ENCODE measurements at places on chromosomes 6 and 20.

DNA sequence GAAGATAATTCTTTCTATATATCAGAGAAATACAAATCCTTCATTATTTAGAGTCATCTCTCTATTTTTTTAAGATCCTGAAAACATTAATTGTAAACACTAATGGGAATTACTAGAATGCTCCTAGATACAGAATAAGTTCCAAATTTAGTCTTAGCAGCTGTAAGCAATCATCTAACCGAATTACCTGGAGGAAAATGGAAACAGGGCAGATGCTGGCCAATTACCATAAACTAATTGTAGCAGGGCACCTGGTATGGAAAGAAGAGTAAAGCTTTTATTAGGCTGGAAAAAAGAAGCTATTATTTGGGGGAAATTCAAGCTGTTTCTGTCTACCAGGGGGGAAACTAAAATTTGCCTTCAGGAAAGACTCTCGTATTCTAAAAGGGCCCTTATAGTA is 257.5 kb downstream of the MMUT start:
- no peak for DNase-seq

GRCh38 chr6:27297857-27298730 is 14.0 kb downstream of the POM121L2 start:
- no peak for DNase-seq

GRCh38 chr20:15705975-15706374 is 867.3 kb downstream of the KIF16B start:
- no peak for DNase-seq

GRCh38 chr6:99711925-99712324 is 105.3 kb downstream of the PRDM13 start:
- no peak for DNase-seq

- DNase-seq = no peak
Measured at GRCh38 chr6:143579703-143580102, 68.2 kb upstream of the FUCA2 start.

- no peak for DNase-seq
Measured at GRCh38 chr6:4253604-4254231, 118.3 kb upstream of the ECI2 start.

GRCh38 chr6:98669371-98669770 is 165.0 kb upstream of the POU3F2 start:
- no peak for DNase-seq

DNA sequence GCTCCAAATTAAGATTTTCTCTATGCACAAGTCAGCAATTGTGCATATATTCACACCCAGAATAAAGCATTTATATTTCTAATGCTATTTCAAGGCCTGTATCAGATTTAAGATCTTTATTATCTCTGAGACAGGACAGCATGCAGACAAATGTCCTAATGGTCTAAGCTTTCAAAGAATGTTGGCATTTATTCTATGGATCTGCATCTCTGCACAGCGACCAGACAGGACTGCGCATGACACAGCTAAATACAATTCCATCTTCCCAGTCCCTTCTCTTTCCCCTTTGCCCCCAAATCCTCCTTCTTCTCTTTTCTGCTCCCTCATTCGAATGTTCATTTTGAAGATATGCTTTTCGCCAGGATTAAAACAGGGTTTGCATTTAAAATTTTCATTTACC is 478.5 kb downstream of the PKHD1 start:
- no peak for DNase-seq

- DNase-seq = no peak
Measured at GRCh38 chr6:118017301-118017848, 110.3 kb downstream of the SLC35F1 start.

GRCh38 chr6:165717732-165718465 is 54.9 kb upstream of the PDE10A start:
- no peak for DNase-seq

DNA sequence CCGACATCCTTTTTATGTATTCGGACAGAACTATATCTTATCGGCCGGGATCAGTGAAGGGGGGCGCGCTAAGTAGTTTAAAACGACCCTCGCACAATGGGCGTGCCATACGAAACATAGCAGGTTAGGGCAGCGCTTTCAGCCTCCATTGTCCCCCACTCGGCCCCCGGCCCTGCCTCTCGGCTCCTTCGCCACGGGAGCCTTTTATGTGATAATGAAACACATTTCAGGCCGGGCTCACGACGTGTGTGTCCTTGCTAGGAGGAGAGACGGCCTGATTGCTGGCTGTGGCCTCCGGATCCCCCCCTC is 5.3 kb downstream of the FOXA2 start:
- no peak for DNase-seq

DNA sequence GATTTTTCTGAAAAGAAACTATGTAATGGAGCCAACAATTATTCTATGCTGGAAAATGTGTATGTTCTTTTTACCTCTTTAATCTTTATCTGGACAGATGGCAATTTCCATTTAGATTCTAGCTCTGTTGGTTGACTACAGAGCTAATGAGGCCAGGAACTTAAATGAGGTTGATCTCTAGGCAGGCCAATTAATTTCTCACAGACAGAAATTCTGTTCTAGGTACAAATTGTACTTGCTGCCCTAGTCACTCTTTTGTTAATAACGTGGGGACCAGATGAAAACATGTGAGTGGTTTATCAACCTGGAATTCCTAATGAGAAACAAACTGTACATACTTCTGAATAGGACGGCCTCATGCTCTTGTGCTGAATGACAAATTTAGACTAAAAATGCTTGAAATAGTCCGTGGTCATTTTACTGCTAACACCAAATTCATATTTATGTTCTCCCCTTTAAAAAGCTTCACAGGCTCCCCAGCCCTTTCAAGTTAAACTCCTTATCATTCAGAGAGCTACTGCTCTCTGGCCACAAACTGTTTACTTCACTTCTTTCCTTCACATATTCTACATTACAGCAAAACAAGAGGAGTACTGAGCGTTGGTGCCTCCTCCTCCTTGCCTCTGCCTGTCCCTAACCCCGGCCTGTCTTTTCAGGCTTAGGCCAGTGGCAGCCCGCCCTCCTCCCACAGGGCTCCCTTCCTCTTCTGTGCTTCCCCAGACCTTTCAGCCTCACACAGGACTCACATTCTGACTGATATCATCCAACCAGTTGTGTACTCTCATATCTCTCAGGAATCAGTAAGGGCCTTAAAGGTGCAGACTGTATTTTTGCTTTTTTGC is 41.4 kb downstream of the DTNBP1 start:
- DNase-seq = peak; percentile 14

DNA sequence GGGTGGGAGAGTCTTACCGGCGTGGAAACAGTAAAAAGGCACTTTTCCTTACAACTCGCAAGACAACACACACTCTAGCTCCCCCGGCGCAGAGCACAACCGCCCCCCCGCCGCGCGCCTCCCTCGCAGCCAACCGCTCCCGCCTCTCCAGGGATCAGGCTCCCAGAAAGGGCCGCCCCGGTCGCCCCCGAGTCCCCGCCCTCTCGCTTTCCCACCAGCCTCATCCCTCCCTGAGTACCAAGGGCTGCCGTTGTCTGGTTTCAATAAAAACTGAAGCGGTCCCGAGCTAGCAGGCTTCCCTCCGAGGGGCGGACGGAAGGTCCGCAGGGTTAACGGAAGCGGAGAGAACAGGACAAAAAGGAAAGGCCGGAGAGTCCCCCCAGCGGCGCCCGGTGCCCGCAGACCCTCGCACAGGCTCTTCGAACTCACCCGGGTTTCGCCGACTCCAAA is 804 bp downstream of the ELOVL5 start:
- DNase-seq = no peak

DNA sequence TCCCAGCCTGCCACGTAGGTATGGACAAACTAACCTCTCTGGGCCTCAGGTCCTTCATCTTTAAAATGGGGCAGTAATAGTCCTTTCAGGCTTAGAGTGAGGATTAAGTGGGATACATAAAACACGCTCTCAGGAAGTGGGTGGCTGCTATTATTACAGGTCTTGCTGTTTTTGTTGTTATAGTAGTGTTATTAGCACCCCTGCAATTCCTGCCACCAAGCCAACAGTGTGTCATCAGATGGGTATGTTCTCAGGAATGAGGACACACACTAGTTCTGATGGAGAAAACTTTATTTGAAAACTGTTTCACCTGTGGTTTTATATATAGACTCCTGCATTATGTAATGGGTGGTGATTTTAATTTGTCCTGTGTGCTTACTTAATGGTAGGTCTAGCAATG is 131.7 kb downstream of the LRRC1 start:
- DNase-seq = no peak

- no peak for DNase-seq
Measured at GRCh38 chr6:13593720-13594119, 19.3 kb downstream of the SIRT5 start.

- no peak for DNase-seq
Measured at GRCh38 chr6:88920774-88921733, 42.4 kb downstream of the RNGTT start.

DNA sequence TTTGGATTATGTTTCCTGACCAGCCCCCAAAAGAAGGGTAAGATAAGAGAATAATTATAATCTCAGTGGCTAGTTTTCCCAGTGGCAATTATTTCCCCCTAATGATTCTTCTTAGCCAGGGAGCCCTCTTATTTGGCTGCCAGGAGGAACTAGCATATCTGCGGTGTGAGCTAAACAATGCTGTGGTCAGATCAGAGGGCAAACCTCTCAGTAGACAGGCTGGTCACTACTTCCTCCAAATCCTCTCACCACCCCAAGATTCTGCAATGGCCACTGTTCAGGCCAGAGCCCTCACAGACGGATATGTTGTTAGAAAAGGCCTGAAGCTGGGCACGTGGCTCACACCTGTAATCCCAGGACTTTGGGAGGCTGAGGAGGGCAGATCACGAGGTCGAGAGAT is 273.4 kb upstream of the SASH1 start:
- DNase-seq = no peak

DNA sequence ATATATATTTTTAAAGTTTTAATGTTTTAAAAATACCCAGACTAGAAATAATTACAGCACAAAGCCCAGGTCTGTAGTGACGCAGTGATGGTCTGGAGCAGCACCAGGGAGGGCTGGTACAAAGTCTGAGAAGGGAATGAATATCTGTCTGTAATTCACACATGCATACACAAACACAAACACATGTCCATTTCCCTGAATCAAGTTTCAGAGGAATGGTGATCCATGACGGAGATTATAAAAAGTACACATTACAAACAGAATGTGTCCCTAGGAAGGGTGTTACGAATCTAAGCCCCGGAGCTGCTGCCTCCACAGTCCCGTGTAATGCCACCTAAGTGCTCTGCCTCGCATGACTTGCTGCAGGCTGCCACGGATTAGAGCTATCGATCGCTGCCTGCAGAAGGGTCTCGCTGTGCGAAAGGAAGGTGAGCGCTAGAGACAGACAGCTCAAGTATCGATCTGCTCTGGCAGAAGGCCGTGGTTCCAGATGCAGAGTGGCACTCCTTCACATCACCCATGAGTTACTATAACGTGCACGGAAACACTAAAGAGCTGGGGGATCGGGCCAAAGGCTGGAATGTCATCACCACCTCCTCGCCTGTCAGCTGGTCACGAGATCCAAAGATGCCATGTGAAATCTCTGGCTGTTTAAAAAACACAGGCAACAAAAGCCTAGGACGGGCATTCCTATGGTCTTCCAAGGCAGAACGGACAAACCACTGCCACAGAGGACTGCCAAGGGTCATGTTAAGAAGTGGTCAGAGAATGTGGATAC is 87.1 kb downstream of the INSM1 start:
- DNase-seq = no peak

DNA sequence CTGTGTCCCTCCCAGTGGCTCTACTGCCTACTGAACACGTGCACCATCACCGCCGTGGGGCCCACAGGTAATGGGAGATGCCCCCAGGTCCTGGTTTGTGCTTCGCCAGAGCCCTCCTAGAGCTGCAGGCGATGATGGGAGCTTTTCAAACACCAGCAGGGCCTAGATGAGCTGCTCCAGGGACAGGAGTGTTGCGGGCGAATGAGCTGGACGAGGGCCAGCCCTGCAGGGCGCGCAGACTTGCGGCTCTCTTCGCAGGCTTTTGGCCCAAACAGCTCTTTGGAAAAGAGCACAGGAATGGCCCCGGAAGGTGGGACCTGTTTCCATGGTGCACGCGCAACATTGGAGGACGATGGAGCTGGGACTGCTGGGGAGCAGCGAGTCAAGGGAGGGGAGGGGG is 409.3 kb upstream of the SULF2 start:
- no peak for DNase-seq

DNA sequence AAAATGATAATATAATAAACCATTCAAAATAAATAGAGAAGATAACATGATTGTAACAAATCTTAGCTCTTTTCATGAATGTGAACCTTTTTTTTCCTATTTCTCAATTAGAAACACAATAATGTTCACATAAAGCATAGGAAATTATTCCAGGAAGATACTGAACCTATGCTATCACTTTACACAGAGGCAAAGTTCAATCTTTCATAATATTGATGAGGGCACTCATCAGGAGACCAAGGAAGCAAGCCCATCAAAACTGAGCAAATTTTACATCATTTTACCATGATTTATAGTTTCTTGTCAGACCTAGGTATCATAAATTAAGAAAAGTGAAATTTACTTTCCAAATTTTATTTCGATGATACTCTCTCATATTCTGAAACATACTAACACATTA is 938.5 kb downstream of the TBC1D32 start:
- DNase-seq = no peak

DNA sequence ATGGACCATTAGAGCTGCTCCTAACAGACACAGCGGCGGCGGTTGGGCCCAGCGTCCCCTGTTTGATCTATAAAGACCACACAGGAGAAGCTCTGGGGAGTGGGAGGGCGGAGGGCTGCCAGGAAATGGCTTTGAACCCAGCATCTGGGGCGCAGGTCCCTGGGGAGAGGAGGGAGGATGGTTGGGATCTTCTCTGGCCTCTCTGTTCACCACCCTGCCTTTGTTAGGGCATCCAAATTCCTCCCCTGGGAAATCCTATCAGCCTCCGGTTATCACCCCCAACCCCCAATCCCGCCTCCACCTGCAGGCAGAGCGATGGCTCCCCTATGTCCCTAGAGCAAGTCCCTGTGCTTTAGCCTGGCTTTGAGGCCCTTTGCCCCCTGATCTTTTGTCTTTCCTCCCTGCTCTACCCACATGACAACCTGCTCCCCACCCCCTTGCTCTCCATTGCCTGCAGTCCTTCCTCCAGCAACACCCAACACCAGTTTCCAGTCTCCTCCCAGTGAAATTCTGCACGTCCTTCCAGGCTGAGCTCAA is 7.1 kb downstream of the XKR7 start:
- DNase-seq = no peak
